ENCODE measurements at places on chromosomes 3 and 15. TPM values are rescaled to one million over a fixed set of nuclear protein-coding genes. Genes with fewer than 3 reads are reported as not detected.

Gene SPINK8
- not detected for total RNA-seq

Gene MORC1
- total RNA-seq: not detected

Gene ZPLD1
- total RNA-seq: 0.33 TPM

Gene ATP10A
- 4.4 TPM for total RNA-seq

Gene GMPPB
- total RNA-seq: 31.0 TPM

Data from fibroblast of the aortic adventitia (primary cell).